Activated B cell treated with CpG ODN at 0.5 μM for 24 hours (primary cell): ENCODE measurements at places on chromosomes 4 and X.

DNA sequence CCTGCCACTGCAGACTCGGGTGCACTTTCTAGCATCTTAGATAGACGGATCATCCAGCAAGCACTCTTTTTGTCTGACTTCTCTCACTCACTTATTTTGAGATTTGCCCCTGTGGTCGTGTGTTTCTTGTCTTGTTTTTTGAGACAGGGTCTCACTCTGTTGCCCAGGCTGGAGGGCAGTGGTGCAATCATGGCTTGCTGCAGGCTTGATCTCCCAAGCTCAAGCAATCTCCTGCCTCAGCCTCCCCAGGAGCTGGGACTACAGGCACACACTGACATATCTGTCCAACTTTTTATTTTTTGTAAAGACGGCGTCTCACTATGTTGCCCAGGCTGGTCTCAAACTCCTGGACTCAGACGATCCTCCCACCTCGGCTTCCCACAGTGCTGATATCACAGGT lies 26.7 kb downstream of the FGFR3 start:
- DNase-seq: no peak
- no peaks in the 10 kb centered on the region for H3K4me1 ChIP-seq
- H3K27me3 ChIP-seq: no peaks in the 10 kb centered on the region
- H3K36me3 ChIP-seq: peaks cover 85% of the 10 kb centered on the region
- no peak overlapping the region for H3K4me3 ChIP-seq

- no peak overlapping the region for H3K4me3 ChIP-seq
- H3K27ac ChIP-seq: no peak overlapping the region
- no peaks in the 10 kb centered on the region for H3K4me1 ChIP-seq
- no peaks in the 10 kb centered on the region for H3K36me3 ChIP-seq
- no peak for DNase-seq
- H3K27me3 ChIP-seq: no peaks in the 10 kb centered on the region
These were observed 107.2 kb downstream of the TRIML1 start for GRCh38 chr4:188246488-188246887.

- H3K27ac ChIP-seq: no peak overlapping the region
- no peak overlapping the region for H3K4me3 ChIP-seq
- no peaks in the 10 kb centered on the region for H3K4me1 ChIP-seq
- H3K36me3 ChIP-seq: peaks cover 2% of the 10 kb centered on the region
- no peak for DNase-seq
- H3K27me3 ChIP-seq: no peaks in the 10 kb centered on the region
These were observed 85.7 kb downstream of the DIAPH2 start for GRCh38 chrX:96770315-96770714.

DNA sequence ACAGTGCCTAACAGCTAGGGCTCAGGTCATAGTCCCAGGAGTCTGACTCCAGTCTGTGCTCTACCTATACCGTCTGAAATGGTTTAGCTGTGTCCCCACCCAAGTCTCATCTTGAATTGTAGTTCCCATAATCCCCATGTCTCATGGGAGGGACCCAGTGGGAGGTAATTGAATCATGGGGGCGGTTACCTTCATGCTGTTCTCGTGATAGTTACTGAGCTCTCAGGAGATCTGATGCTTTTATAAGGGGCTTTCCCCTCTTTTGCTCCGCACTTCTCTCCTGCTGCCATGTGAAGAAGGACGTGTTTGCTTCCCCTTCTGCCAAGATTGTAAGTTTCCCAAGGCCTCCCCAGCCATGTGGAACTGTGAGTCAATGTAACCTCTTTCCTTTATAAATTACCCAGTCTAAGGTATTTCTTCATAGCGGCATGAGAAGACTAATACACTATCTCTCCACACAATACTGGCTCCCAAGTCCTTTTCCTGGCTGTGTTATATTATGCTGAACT lies 110.8 kb downstream of the AFAP1 start:
- no peak for DNase-seq
- H3K27ac ChIP-seq: no peak overlapping the region
- H3K4me1 ChIP-seq: no peaks in the 10 kb centered on the region
- no peaks in the 10 kb centered on the region for H3K36me3 ChIP-seq
